Thyroid gland (tissue), 4 donors: ENCODE measurements at places on chromosomes 4 and X. TPM values are rescaled to one million over a fixed set of nuclear protein-coding genes. Genes with fewer than 3 reads are reported as not detected.

- DNase-seq, result no peak
Observed at GRCh38 chr4:22667332-22667940, 25.3 kb upstream of the GBA3 start.

GRCh38 chr4:90841676-90842075 is 714.5 kb downstream of the CCSER1 start:
- no peak for DNase-seq

Gene ATP2B3
- total RNA-seq, result not detected

Gene GYPE
- total RNA-seq, result 1.1 TPM

GRCh38 chr4:115781528-115782146 is 668.2 kb upstream of the NDST4 start:
- no peak for DNase-seq

Gene RASSF6
- total RNA-seq, result 13.1 TPM

- DNase-seq, result no peak
Observed at GRCh38 chrX:9498236-9498635, 33.4 kb downstream of the TBL1X start.

Gene LDB2
- total RNA-seq, result 31.9 TPM

- no peak for DNase-seq
Observed at GRCh38 chr4:185149392-185149791, 6.3 kb downstream of the SLC25A4 start.

Gene KLHL13
- total RNA-seq, result 1.8 TPM

- DNase-seq, result no peak
Observed at GRCh38 chr4:61276029-61276428, 75.9 kb downstream of the ADGRL3 start.
